ENCODE measurements at places on chromosomes 12 and 14. TPM values are rescaled to one million over a fixed set of nuclear protein-coding genes. Genes with fewer than 3 reads are reported as not detected.

Gene TXNDC16
- total RNA-seq, result 0.78 TPM

Gene MED6
- total RNA-seq, result 45.1 TPM

Gene TMEM132D
- not detected for total RNA-seq

Gene OAS1
- 32.8 TPM for total RNA-seq

Gene SMAGP
- total RNA-seq, result 25.3 TPM

Gene TPH2
- total RNA-seq, result not detected

Gene NKX2-8
- total RNA-seq, result 3.3 TPM

Gene NUP107
- 59.9 TPM for total RNA-seq

Gene YLPM1
- 44.8 TPM for total RNA-seq

Gene ORAI1
- 32.7 TPM for total RNA-seq

Gene FGF6
- total RNA-seq, result not detected

Gene TMCC3
- total RNA-seq, result 1.4 TPM

Gene IL31
- not detected for total RNA-seq

Gene DPY19L2
- 1.6 TPM for total RNA-seq

Gene BCAT1
- 13.1 TPM for total RNA-seq

Gene BTBD6
- 38.9 TPM for total RNA-seq

Gene IL23A
- 0.40 TPM for total RNA-seq

Gene ASPG
- 0.03 TPM for total RNA-seq

Gene ANO4
- total RNA-seq, result not detected

Gene TMEM179
- total RNA-seq, result 0.24 TPM

Gene RHEBL1
- 4.4 TPM for total RNA-seq

Gene BIN2
- total RNA-seq, result 0.20 TPM

Gene DAO
- total RNA-seq, result not detected

Gene NR4A1
- 39.5 TPM for total RNA-seq

Gene ESR2
- 0.07 TPM for total RNA-seq

Gene BEST3
- 1.7 TPM for total RNA-seq

Gene FOXG1
- 0.25 TPM for total RNA-seq

Gene CLEC9A
- total RNA-seq, result not detected

Gene RNASE4
- 6.5 TPM for total RNA-seq

Gene ZDHHC22
- total RNA-seq, result 0.20 TPM

Gene ACTR10
- 42.3 TPM for total RNA-seq
